Frontal cortex (tissue), 4 donors: ENCODE measurements at places on chromosomes 7 and 10.

DNA sequence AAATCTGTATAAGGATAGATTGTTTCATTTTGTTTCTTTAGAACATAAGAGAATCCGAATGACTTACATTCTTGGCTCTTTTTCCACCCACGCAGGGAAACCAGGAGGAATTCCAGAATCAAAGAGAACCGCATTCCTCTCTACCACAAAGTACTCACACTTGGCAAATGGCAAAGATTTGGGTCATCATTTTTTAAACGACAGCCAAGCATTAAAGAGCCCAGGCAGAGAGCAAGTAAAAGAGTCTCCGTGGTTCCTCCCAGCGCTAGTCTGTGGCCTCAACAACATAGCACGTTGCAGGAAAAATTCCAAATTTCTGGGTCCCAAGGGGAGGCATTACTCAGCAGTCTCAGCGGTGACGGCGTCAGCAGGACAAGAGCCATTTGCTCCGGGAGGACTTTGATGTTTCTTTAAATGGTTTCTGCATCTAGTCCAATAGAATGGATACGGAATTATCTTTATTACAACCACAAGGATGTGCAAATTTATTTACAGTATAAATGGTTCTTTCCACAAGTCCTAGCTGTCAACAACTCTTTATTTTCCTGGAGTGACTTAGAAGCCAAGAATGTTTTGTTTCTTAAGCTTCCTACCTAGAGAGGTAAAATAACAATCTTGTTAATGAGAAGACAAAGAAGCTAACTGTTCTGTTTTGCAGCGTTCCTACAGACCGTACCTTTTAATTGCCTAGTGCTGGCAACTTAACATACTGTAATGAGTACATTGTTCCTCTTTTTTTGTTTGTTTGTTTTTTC is 232.5 kb downstream of the SKIDA1 start:
- peak; percentile 52 for DNase-seq

DNA sequence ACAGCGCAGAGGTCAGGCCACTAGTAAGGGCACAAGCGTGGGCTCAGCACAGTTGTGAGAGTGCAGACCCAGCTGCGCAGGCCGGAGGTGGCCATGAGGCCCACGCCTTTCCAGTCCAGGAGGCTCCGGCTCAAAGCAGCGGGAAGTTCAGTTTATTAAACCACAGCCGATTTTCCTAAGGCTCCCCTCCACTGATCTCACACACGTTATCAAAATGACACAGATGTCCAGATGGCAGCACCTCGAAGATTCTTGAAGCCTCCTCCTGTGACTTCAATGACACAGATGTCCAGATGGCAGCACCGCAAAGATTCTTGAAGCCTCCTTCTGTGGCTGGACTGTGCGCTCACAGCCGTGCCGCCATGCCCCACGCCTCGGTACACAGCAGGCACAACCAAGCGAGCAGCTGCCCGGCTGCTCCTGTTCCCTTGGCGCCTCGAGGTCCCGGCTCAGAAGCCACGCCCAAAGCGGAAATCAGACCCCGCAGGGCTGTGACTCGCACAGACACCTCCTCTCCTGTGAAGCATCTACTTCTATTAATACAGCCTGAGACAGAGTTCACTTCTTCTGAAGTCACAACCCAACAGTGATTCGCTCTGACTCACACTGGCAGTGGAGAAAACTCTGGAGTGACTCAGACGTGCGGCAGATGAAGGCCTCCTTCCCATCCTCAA is 122.7 kb downstream of the MAD1L1 start:
- peak; percentile 61 for DNase-seq

DNA sequence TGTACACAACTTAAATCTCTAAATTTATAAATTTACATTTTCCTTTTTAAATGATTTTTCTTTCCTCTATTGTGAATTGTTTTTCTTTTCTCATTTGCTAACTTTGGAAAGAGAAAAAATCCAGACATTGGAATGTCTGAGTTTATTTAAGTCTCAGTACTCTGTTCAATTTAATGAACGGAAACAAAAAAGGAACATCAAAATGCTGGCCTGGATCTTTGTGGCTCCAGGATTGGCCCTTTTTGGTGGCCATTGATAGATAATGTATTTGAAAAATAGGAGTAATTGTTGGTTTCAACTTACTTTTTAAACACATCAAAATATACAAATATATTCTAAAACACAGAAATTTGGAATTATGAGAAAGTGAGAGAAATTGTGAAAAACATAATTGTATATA is 336.0 kb downstream of the SUGCT start:
- no peak for DNase-seq

GRCh38 chr7:77903597-77903996 is 105.0 kb downstream of the PHTF2 start:
- no peak for DNase-seq

- DNase-seq: no peak
Observed at GRCh38 chr7:131945957-131946544, 389.6 kb upstream of the PODXL start.

GRCh38 chr7:20442951-20443350 is 112.3 kb downstream of the ITGB8 start:
- no peak for DNase-seq

GRCh38 chr7:107982918-107983389 is 20.0 kb downstream of the LAMB1 start:
- no peak for DNase-seq

DNA sequence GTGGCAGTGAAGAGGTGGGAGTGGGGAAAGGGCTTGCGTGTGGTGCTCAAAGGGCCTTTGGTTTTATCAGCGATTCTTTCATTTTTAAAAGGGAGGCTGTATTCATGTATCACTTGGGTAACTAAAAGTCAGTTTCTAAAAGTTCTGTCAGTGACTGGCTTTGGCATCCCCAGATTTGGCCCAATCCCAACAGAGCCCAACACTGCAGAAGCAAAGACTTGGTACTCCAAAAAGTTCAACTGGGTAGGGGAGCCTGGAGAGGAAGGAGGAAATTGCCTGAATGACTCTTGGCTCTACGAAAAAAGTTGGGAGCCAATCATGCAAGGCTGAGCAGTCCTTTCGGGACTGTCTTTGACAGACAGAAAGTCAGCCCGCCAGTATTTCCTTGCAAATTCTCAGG is 54.5 kb upstream of the COL13A1 start:
- DNase-seq: no peak

GRCh38 chr7:91196058-91196457 is 68.2 kb upstream of the FZD1 start:
- no peak for DNase-seq

- no peak for DNase-seq
Observed at GRCh38 chr7:68107968-68108367, 1111.3 kb downstream of the TYW1 start.

DNA sequence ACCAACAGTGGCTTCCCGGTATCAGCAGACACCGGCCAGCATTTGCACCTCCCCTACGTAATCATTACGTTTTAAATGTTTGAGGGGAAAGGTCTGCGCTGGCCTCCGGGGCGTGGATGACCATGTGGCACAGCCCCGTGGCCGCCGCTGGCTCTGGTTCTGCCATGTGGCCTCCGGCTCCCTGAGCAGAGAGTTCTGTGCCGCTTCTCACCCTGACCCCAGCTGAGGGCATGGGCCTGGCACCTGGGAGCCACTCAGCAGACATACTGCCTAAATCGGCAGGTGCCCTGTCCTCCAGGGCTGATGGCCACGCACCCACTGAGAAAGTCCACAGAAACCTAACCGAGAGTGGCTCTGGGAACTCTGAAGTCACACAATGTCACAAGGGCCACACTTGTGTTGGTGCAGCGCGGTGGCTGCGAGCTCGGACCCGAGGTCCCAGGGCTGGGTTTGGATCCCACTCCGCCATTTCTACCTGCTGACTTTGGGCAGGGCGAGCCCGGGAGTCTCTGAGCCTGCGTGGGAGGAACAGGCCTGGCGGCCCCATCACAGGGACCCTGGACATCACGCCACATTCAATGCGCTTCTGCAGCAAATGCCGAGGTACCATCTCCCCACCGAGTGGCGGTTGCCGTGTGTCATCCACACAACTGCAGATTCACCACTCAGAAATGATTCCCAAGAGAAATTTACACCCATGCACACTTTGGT is 25.3 kb downstream of the CFAP46 start:
- no peak for DNase-seq

DNA sequence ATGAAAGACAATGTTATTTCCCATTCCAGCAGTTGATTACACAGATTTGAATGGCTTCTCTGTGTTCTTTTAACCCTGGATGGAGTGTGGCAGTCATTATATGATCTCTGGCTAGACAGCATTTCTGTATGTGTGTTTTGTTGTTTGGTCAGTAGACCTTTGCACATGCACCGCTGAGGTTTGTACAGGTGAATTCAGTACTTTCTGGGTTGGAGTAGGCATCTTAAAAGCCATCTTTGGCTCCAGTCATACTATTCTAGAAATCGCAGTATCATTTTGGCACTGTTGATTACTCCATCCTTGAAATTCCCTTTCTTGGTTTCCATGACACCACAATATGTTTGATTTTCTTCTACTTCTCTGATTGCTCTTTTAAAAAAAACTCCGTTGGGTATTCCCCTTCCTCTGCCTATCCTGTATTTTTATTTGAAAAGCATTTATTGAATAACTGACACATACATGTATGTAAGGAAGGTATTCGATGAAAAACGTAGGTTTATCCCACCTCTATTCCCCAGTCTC is 29.9 kb downstream of the TAS2R41 start:
- DNase-seq: no peak

GRCh38 chr7:23594879-23595604 is 2.1 kb upstream of the CCDC126 start:
- no peak for DNase-seq

- DNase-seq: no peak
Observed at GRCh38 chr7:93160410-93160809, 12.2 kb upstream of the SAMD9L start.

- DNase-seq: no peak
Observed at GRCh38 chr7:30347226-30348082, 63.1 kb downstream of the ZNRF2 start.

DNA sequence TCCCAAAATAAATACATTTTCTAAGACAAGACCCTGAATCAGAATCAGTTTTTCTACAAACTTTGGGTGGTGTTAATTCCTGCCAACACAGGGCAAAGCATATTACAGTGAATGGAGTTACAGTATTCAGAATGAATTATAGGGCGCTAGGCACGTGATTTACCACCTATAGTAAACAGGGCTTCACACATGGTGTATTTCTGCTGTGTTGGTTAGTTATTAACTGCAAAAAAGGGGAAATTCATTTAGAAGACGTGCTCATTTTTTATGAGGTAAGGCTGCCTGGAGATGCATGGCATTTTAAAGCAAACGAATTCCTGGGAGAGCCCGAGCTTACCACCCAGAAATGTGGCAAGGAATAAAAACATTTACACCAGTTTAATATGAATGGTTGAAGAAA is 393.8 kb downstream of the LRMDA start:
- no peak for DNase-seq

- DNase-seq: no peak
Observed at GRCh38 chr10:10919976-10920375, 97.7 kb upstream of the CELF2 start.

DNA sequence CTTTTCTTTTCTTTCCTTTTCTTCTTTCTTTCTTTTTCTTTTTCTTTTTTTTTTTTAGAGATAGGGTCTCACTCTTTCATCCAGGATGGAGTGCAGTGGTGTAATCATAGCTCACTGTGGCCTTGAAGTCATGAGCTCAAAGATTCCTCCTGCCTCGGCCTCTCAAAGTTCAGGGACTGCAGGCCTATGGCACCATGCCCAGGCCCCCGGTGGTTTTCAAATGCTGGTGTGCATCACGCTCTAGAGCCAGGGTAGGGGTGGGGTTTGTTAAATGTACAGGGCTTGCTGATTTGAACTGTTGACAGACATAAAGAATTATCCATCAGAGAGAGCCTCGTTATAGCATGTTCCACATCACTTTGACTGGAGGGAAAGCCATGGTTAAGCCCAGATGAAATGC is 5.8 kb downstream of the MINDY4 start:
- DNase-seq: no peak

DNA sequence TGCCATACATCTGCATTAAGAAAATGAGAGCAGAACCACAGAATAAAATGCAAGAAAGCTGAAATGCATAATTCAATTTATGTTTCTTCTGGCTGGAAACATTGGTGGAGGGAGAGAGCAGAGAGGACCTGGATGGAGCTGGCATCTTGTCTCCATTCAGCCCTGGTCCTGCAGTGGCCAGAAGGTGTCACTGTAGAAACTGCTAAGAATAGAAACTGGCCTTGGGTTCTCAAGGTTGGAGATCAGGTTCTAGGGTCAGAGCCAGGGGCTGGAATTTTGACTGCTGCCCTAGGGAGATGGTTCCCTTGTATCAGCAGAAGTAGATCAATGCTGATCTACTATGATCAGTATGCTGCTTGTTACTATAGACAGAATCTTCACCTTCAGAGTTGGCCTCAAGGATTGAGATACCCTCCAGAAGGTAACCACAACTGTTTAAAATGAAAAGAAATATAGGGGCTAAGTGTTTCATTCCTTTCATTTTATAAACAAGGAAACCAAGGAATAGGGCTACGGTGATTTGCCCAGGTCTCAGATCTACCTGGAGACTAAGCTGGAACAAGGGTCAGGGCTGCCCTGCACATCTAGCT is 13.1 kb downstream of the TAS2R41 start:
- no peak for DNase-seq

- DNase-seq: no peak
Observed at GRCh38 chr7:90173127-90173844, 19.0 kb downstream of the STEAP1 start.

- no peak for DNase-seq
Observed at GRCh38 chr7:132501956-132502355, 74.3 kb downstream of the PLXNA4 start.

DNA sequence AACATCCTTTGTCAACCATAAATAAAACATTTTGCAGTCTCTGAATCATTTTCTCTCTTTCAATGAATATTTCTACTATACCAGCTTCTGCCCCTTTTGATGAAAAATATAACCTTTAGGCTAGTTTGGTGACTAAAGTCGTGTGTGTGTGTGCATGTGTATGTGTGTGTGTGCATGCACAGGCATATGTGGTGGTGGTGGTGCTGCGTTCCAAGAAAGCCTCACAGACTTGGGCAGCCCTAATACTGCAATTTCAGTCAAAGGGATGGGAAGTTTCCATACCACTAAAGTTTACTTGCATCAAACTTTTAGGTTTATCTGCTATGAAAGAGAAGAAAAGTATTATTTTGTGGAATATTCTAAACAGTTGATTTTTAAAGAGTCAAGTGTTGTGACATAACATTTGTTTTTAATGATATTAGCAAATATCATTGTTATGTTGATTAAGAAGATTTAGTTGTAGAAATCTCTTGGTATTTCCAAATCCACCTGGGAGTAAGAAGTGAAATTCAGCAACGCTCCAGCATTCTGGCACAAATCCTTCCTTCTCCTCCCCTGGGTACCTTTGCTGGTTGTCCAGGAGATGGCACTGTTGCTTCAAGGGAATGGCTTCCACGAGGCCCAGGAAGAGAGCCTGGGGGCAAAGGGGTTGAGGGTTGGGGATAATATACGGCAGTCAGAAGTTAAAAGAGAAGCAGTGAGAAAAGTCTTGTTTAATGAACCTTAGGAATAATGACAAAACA is 41.5 kb downstream of the ASB4 start:
- no peak for DNase-seq

GRCh38 chr10:68560186-68560942 is at the start of gene TET1:
Gene TET1 (plus strand): TSS chr10:68560337. CDS start chr10:68572339, 12,002 bp downstream.
- DNase-seq: peak; percentile 44

DNA sequence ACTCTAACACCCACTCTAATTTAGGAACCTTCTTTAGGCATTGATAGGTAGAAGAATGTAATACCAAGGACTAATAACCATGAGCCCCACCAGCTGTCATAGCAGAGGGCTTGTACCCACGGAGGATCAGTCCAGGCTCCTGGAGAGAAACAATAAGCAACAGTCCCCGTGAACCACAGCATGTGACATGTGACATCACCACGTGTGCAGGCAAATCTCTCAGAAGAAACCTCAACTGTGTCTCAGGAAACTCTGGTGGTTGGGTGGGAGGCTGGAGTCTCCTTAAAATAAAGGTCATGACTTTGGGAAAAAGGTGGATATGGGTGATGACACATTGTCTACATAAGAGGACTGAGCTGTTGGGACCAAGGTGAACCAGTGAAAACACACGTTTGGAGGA is 653.9 kb upstream of the FOXK1 start:
- DNase-seq: no peak
